Activated CD8-positive, alpha-beta memory T cell treated with anti-CD3 and anti-CD28 coated beads, Interleukin-2, amount 10 ng/mL, durations not matched to agents 7 days and 5 days (primary cell): ENCODE measurements at places on chromosomes 5 and 9.

- H3K4me3 ChIP-seq = no peak overlapping the region
- H3K36me3 ChIP-seq = peaks cover 8% of the 10 kb centered on the region
- H3K4me1 ChIP-seq = peaks cover 31% of the 10 kb centered on the region
- DNase-seq = no peak
Observed at GRCh38 chr5:95963650-95964410, 2.2 kb upstream of the ELL2 start.

- H3K27ac ChIP-seq = no peak overlapping the region
- H3K36me3 ChIP-seq = no peaks in the 10 kb centered on the region
- peaks cover 2% of the 10 kb centered on the region for H3K27me3 ChIP-seq
Observed at GRCh38 chr5:157766902-157767301, 23.4 kb downstream of the LSM11 start.

GRCh38 chr9:124467410-124468060 is 17.3 kb downstream of the ADGRD2 start:
- peaks cover 13% of the 10 kb centered on the region for H3K27me3 ChIP-seq
- H3K36me3 ChIP-seq = no peaks in the 10 kb centered on the region
- no peak overlapping the region for H3K27ac ChIP-seq
- DNase-seq = no peak

DNA sequence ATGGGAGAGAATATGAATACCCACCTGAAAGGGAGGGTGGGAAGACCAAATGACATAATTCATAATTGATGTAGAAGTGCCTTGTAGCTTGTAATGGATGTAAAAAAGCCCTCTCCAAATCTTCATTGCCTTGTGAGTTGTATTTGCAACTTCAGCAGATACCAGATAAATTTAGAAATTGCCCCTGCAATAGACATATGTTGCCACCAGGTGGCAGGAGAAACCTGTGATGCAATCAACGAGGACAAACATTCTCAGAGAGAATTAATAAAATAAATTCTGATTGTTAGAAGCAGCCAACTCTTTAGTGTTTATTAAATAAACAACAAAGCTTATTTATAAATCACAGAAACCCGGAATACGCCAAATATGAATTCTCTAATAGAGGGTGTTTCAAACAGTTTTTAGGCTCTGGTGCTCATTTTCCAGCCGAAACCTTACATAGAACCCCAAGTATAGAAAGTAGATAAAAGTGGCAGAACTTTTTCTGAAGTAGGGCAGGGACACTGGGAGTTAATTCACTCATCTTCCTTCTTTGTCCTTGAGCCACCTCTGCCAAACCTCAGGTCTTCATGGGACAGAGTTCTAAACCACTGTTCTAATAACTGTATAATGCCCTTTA is 147.8 kb downstream of the TMEM38B start:
- no peaks in the 10 kb centered on the region for H3K36me3 ChIP-seq
- DNase-seq = no peak
- H3K27ac ChIP-seq = no peak overlapping the region
- H3K4me1 ChIP-seq = no peaks in the 10 kb centered on the region
- no peaks in the 10 kb centered on the region for H3K27me3 ChIP-seq

- H3K27ac ChIP-seq = no peak overlapping the region
- H3K36me3 ChIP-seq = no peaks in the 10 kb centered on the region
- DNase-seq = no peak
Observed at GRCh38 chr5:89513299-89514044, 630.5 kb upstream of the MEF2C start.

DNA sequence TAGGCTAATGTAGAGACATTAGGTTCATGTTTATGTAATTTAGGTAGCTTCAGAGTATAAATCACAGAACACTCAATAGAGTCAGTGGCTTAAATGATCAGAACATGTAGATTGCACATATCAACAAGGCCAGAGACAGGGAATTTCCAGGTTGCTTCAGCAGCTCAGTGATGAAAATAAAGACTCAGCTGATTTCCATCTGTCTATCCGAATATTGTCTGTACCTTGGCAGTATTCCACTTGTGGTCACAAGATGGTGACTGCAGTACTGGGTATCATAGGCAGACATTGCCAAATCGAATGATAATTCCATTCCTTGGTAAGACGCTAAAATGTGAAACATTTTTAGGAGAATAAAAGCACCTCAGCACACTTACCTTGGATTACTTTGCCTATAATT is 702.2 kb downstream of the MAT2B start:
- no peak for DNase-seq
- no peaks in the 10 kb centered on the region for H3K27me3 ChIP-seq
- H3K36me3 ChIP-seq = no peaks in the 10 kb centered on the region
- no peaks in the 10 kb centered on the region for H3K4me1 ChIP-seq

GRCh38 chr9:20624201-20625002 is 2.1 kb upstream of the MLLT3 start:
- H3K27ac ChIP-seq = peak overlapping the region; percentile 94
- DNase-seq = peak; percentile 65
- peak overlapping the region; percentile 100 for H3K4me3 ChIP-seq

DNA sequence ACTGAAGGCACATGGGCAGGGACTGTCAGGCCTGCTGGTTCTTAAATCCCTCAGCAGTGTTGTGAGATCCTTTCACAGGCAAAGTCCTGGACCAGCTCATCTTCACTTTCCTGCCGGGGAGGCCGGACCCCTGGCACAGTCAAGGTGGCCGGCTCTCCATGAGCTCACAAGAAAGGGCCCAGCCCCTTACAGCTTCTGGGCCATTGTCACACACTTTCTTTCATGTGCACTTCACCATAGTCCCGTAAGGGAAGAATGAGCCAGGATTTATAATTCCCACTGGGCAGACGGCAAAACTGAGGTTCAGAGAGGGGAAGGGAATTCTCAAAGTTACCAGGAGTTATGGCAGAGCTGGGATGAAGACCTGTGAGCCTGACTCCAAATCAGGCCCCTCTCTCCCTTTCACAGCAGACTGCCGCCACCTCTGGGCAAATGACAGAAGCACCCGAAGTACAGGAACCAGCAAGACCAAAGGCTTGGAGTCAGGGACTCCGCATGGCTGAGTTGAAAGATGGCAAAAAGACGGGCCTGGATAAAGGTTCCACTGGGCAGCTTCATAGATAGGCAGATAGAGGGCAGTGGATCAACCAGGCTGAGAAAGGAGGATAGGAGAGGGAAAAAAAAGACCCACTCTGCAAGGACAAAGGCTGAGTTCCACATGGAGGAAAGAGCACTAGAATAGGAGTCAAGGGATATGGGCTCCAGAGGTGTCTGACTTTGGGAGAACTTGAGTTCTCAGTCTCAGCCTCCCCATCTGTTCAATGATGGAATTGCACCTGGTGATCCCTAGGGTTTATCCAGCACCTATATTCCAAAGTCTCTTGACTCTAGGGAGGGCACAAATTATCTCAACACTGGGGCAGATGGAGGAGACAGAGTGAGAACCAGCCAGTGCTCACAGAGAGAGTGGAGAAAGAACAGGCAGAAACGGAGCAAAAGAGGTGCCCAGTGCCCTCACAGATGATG is 128.7 kb downstream of the PAX5 start:
- no peak overlapping the region for H3K4me3 ChIP-seq
- no peaks in the 10 kb centered on the region for H3K36me3 ChIP-seq
- H3K27ac ChIP-seq = no peak overlapping the region
- H3K27me3 ChIP-seq = peaks cover 60% of the 10 kb centered on the region
- H3K4me1 ChIP-seq = peaks cover 16% of the 10 kb centered on the region

DNA sequence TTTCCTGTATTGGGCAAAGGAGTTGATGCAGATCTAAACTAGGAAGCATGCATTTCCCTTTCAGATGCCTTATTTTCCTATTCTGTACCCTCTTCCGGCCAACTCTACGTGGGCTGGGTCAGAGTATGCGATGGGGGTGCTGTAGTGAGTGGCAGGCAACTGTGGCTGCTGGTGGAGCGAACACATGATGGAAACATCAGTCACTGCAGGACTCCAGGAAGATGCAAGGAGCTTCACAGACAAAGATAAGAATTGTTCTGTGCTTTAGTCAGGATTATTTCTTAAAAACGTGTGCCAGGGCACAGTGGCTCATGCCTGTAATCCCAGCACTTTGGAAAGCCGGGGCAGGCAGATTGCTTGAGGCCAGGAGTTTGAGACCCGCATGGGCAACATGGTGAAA is 75.1 kb downstream of the PSAT1 start:
- no peak for DNase-seq
- H3K4me1 ChIP-seq = no peaks in the 10 kb centered on the region
- H3K36me3 ChIP-seq = no peaks in the 10 kb centered on the region
